AG09309 (cell line): ENCODE measurements at places on chromosomes 13 and 19.
A peak's percentile ranks its signal among the peaks of the same experiment; 100 is the strongest.

DNA sequence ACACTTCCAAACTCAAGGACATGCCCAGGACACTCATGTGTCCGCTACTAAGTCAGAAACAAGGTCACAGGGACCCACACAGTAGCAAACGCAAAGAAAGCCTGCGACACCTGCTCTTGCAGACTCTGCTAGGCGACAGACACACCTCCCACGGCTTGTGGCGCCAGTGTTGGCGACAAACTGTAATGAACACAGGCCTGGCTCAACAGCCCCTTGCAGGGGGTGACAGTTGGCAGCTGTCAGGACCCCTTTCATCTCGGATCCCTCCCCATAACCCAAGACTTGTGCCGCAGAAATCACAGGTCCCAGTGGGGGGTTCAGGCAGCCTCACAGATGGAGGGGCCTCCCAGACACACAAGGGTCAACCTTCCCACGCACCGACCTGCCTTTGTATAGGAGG, 364 bp downstream of the CKM start:
- no peak for DNase-seq

- DNase-seq, result no peak
These were observed 232.5 kb upstream of the SERP2 start for GRCh38 chr13:44140888-44141724.

DNA sequence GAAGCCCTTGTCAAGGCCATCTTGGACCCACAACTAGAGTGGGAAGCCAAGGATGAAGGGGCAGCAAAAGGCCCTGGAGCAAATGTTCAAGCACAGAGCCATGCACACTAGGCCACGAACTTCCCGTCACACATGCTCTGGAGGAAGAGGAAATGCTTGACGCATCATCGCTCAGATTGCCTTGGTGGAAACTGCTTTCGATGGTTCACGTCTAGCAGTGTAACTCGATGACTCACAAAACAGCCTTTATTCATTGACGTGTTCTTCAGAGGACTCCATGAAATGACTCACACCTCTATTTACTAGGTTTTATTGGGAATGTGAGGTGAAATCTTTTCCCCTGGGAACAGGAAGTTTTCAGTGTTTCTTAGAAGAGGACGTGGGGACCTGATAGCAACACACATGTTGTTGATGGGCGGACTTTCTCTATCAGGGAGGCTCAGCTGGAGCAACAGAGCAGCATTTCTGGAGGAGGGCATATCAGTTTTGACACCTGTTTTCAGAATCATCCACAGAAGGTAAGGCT, 79.8 kb upstream of the FLT1 start:
- peak; percentile 98 for DNase-seq

GRCh38 chr13:113884821-113885220, 20.9 kb upstream of the GAS6 start:
- DNase-seq, result no peak

- DNase-seq, result no peak
These were observed 4.3 kb downstream of the LGALS14 start for GRCh38 chr19:39708594-39708993.

DNA sequence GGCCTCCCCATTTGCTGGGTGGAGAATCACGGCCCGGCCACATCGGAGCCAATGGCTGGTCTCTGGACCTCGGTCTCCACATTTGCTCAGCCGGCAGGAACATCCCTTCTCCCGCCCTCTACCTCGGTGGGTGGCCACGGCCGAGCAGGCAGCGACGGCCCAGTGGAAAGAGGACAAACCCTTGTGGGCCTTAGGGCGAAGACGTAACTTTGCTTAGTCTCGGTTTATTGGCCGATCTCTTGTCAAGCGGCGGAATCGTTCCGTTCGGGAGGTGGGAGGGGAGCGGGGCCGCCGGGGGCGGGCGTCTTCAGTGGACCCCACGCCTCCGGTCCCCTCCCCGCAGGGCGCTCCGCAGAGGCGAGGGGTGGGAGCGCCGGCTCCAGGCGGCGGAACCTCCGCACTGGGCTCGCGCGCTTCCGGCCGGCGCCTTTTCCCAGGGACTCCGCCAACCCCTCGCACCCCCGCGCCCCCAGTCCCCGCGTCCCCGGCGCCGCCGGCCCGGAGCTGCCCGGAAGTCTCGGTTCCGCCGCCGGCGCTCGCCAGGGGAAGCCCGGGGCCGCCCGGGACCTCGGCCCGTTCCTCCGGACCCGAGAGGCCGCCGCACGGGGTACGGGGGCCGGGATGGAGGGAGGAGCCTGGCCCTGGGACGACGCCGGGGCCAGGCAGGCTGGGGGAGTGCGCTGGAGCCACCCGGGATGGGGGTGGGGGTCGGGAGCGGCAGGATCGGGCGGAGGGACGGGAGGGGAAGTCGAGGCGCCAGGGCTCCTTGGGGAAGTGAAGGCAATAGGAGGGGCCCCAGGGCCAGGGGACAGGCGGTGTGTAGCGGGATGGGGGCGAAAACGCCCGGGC, at the start of gene ZNF580:
TSS of gene ZNF580 (plus strand) at position 426 of the 849 bp plus-strand sequence. CDS start 1,507 bp downstream, outside the sequence.
- no peak for DNase-seq

- no peak for DNase-seq
These were observed 424.1 kb upstream of the DACH1 start for GRCh38 chr13:72290962-72291681.

DNA sequence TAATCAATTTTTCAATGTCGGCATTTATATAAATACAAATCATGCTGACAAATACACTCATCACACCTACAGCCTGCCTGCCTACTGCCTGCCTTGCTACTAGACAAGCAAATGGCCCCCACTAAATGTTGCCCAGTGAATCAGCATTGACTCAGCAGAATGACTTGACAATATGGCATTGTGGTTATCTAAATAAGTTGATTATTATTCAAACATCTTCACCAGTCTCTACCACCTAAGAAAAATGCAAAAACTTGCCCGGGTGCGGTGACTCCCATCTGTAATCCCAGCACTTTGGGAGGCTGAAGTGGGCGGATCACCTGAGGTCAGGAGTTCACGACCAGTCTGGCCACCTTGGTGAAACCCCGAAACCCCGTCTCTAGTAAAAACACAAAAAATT, 296.1 kb downstream of the PCDH9 start:
- no peak for DNase-seq

GRCh38 chr13:112073245-112074138, 6.5 kb downstream of the SOX1 start:
- DNase-seq, result no peak

- no peak for DNase-seq
These were observed 37.9 kb upstream of the SEMA6B start for GRCh38 chr19:4597278-4597974.

GRCh38 chr13:66778461-66778860, 451.7 kb downstream of the PCDH9 start:
- DNase-seq, result no peak

GRCh38 chr13:44013758-44014291, 134.1 kb downstream of the LACC1 start:
- peak; percentile 55 for DNase-seq

- DNase-seq, result no peak
These were observed 401.1 kb upstream of the SPRY2 start for GRCh38 chr13:80742033-80742432.

GRCh38 chr13:99256283-99256682, 1.9 kb downstream of the GPR18 start:
- no peak for DNase-seq

DNA sequence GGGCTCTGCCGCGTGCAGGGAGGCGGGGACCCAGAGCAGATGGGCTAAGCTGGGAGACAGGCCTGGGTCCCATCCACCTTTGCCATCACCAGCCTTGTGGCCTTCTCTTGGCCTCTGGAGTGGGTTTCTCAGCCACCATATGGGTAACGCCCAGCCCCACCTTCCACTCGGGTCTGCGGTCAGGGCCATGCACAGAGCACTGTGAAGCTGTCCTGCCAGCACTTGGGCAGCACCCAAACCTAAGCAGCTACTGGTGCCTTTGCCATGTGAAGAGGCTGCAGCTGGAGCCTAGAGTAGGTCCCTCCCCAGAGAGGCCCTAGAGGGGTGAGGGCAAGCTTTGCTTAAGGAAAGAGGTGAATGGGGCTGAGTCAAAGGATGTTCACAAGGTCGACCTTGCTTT, 24.1 kb upstream of the NPAS1 start:
- no peak for DNase-seq

DNA sequence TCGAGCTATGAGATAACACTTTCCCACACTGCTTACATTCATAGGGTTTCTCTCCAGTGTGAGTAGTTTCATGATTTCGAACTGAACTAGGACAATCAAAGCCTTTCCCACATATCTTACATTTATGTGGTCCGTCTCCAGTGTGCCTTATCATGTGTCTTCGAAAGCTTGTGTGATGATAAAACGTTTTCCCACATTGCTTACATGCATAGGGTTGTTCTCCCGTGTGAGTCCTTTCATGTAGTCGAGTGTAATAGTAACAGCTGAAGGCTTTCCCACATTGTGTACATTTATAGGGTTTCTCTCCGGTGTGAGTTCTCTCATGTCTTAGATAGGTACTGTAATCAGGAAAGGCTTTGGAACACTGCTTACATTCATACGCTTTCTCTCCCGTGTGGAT, 16.3 kb downstream of the ZNF823 start:
- DNase-seq, result no peak

- DNase-seq, result no peak
These were observed 18.5 kb downstream of the SLC27A1 start for GRCh38 chr19:17488593-17489391.

GRCh38 chr13:100673376-100673712, 1.3 kb downstream of the TMTC4 start:
- no peak for DNase-seq

DNA sequence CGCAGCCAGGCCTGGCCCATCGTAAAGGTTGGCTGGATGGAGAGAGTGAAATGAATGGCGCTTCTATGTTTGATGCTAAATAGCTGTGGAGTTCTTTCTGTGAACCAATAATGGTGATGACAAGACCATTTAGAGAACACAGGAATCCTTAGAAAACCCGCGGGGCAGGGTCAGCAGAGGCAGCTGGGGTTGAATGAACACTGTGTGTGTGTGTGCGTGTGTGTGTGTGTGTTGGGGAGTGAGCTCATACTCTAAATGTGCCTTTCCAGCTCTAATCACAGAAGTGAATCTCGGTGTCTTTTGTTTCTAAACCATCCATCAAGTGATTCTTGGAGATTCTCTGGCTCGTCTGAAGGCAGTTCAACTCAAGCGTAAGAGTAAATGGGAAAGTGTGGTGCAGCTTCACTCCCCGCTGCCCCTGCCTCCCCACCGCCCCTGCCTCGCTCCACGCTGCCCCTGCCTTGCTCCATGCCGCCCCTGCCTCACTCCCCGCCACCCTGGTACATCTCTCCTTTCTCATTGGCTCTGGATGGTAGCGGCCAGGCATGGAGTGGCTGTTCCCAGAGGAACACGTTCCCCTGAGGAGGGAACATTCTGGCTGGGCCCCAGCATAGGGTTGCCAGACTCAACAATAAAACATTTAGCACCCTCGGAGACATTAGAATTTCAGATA, 21.2 kb downstream of the TMPRSS9 start:
- no peak for DNase-seq

GRCh38 chr19:8629996-8630683, at the start of gene NFILZ:
TSS of gene NFILZ (plus strand) at chr19:8630633. CDS start at chr19:8676766, 46,133 bp downstream.
- no peak for DNase-seq

- no peak for DNase-seq
These were observed 1519.2 kb downstream of the EFNB2 start for GRCh38 chr13:105016266-105016665.

GRCh38 chr13:79778741-79779460, 297.9 kb downstream of the NDFIP2 start:
- no peak for DNase-seq

GRCh38 chr19:49701271-49701786, 10.4 kb downstream of the CPT1C start:
- DNase-seq, result no peak

- DNase-seq, result no peak
These were observed 456.2 kb downstream of the PCDH20 start for GRCh38 chr13:60959427-60959826.

DNA sequence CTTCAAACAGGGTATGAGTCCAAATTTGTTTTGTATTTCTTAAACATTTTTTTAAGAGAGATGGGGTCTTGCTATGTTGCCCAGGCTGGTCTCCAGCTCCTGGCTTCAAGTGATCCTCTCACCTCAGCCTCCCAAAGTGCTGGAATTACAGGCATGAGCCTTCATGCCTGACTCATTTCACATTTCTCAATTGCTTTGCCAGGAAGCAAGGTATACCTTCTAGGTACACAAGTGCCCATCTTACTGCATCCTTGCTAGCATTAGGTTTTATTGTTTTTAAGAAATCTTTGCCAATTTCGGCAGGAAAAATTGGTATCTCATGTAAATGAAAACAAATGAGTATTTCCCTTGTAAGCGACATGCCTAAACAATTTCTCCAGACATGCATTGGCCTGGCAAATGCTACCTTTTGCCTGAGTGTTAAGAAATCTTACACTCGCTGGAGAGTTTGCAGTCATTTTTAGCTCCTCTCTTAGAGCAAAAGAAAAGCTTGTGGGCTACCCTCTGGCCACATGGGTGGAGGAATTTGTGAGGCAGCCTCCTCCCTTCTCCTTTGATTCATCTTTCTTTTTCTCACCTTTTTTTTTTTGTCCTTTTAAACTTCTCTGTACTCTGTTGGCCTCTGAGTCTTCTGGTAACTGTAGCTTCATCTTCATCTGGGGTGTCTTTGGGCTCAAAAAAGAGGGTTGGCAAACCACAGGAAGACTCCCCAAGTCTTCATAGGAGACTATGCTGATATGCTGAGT, 33.0 kb downstream of the ACTL9 start:
- DNase-seq, result no peak

DNA sequence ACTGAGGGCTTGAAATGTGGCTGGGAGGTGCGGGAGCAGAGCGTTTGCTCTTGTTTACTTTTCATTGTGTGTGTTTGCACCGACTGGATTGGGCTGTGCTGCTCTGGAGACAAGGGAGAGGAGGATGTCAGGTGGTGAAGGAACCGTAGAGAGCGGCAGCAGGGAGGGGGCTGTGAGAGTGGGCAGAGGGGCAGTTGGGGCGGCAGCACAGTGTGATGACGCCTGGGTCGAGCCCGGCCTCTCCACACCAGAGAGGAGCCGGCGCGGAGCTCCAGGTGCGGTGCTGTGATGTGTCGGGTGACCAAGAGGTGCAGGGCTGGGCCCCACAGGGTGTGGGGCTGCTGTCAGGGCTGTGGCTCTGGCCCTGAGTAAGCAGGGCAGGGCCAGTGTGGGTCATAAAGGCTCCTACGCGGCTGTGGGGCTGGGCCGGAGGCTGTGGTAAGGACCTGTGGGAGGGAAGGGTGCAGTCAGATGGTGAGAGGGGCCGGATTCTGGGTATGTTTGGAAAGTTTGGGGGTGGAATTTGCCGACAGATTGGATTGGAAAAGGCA, 10.5 kb downstream of the NAXD start:
- DNase-seq, result no peak

DNA sequence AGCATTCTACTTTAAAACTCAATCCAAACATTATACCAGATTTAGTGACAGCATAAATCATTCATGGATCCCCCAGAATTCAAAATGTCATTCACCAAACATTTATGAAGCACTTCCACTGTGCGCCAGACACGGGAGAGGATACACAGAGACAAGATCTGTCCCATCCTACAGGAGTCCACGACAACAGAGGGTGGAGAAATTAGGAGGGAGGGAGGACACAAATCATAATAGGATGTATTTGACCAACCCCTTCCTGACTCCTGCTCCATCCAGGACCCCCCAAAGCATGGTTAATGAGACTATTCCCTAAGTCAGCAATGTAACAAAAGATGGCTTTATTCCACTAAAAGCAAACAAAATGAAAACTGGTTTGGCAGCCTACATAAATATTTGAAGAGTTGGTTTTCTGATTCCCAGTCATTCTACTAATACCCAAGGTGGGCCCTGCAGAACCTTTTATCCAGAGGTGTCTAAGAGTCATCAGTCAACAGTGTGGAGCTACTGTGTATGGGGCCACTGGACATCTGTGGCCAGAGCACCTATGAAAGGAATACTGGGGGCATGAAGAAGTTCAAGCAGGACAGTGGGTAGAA, 62.8 kb upstream of the DOCK9 start:
- DNase-seq, result no peak

- no peak for DNase-seq
These were observed 1.4 kb downstream of the FGF9 start for GRCh38 chr13:21672287-21672680.

GRCh38 chr13:107234319-107235073, 666.6 kb upstream of the ARGLU1 start:
- no peak for DNase-seq
